ENCODE measurements at places on chromosomes 12 and 14.

GRCh38 chr12:102061096-102061559 lies 663 bp downstream of the WASHC3 start:
- DNase-seq: no peak

DNA sequence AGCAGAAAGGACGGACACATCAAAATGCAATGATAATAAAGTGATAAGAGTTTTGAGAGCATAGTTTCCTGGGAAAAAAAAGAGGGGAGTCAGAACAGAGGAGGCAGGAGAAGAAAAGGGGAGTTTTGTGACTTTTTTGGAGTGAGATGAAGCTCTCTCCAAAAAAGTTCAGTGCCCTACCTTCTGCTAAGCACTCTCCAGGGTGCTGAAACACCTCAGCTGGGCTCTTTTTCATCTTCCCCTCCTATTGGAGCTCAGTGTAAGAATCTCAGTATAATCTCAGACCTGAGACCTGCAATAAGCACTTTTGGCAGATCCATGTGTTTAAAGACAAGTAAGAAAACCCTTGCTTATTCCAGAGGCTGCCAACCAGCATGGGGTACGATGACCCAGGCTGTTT lies 58.9 kb upstream of the SRRM4 start:
- DNase-seq: no peak

DNA sequence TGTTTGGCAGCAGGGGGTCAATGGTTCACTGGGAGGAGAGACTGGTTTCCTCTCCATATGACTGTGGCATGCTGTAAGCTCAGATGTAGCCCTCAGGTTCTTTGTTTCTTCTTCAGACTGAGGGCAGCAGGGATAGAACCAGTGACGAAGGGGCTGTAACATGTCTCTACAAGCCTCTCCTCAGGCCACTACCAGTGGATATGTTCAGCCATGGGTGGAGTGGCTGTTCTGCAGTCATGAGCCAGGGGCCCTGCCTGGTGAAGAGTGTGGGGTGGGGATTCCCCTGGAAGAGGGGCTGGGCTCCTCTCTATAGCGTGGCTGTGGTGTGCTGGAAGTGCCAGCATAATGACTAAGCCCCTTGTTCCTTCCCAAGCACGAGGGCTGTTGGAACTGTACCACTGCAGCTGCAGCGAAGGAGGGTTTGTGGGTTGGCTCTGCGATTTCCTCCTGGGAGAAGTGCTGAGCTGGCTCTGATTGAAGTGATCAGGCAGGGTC lies 55.8 kb downstream of the CMAS start:
- no peak for DNase-seq

GRCh38 chr14:44449680-44450079 lies 57.4 kb downstream of the FSCB start:
- no peak for DNase-seq

GRCh38 chr14:53622447-53622846 lies 334.2 kb downstream of the BMP4 start:
- no peak for DNase-seq

DNA sequence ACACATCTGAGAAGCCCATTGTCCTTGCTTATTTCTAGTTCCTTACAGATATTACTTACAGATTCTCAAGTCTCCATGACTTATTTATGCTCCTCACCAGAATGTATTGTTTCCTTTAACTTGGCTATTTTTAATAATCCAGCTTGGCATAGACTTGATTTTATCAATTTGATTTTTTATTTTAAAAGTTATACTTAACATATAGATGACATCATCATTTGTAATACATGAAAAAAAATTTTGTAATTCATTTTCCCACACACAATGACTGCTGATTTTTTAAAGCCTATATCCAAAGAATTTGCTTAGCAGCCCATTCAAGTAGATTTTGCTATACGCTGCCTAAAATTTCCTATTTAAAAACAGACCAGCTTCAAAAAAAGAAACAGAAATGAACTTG lies 39.8 kb downstream of the PTPRR start:
- DNase-seq: no peak

GRCh38 chr14:93944348-93945069 lies 17.4 kb downstream of the FAM181A start:
- DNase-seq: no peak
